Amniotic epithelial cell (primary cell): ENCODE measurements at places on chromosomes 3 and 15.

DNA sequence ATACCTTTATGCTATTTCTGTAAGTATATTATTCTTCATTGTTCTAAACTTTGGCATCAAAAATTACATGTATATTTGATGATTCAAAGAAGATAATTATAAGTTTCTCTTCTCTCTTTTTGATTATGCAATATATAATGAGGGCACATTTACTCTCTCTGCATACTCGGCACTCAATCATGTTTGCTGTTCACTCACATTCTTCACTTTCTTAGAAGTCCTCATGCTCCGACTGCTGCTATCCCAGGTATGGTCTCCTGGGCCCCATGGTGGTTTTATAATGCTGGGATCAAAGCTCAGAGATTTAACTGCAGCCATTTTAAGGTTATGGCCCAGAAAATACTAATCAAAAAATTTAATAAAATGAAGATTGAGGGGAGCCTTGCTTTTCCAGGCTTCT, 529.7 kb upstream of the IL12A start:
- peak; percentile 32 for DNase-seq

- no peak for DNase-seq
Observed at GRCh38 chr15:40960925-40961324, 7.7 kb downstream of the CHAC1 start.

DNA sequence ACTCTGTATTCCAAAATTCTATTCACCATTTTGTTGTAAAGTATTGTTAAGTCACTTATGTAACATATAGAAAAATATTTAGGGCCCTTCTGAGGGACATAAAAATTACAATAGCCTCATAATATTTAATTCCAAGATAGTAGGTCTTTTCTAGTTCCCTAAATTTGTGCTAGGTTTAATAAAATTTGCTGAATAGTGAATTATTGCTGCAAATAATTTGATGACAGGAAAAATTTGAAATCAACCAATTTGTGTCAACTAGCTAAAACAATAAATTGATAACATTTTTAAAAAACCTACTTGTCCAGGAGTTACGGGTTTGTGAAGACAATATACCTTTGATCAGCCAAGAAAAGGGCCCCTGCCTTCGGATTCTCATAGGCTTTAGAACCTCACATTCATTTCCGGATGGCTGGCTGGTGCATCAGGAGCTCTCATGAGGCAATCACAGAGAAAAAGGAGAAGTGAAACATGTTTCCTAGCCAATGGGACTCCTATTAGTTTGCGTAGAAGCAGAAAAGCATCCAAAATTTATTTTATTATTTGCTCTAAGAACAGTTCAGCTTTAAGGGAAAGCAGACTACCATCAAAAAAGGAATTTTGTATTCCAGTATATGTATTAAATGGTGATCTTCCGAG, 177.2 kb downstream of the LRRC3B start:
- DNase-seq = no peak

DNA sequence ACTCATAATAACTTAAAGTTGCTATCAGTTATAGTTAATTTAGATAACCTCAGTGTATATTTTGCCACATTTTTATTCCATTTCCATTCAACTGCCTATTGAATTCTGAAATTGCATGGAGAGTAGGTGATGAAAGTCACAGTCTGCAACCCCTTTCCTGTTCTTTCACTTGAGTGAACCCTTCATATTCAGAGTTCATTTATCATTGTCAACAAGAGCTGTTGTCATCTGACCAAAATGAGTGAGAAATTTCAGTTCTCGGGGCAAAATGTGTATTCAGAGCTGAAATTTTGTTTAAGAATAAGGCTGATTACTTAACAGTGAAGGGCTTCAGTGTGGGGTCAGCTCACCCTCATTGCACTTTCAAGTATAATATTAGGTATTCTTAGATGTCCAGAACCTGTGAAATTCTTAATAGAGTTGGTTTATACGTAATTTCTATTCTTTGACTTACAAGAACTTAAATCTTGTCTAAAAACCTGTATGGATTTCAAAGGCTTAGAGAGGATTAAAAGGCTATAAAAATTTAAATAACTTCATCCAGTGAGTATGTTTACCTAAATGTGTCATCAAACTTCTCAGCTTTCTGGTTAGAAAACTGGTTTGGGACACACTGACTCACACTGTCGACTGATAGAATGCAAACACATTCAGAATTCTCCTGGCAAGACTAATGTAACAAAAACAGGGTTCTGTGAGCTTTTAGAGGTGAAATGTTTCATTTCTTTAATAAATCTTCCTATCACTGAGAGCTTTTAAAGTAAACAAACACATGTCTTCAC, 92.2 kb downstream of the CMSS1 start:
- peak; percentile 62 for DNase-seq

- DNase-seq = peak; percentile 7
Observed at GRCh38 chr3:125646581-125646980, 51.3 kb upstream of the OSBPL11 start.

- no peak for DNase-seq
Observed at GRCh38 chr3:146223401-146224373, 27.2 kb downstream of the PLSCR4 start.

- DNase-seq = no peak
Observed at GRCh38 chr15:67010898-67011616, 54.3 kb upstream of the SMAD3 start.

- DNase-seq = no peak
Observed at GRCh38 chr3:185936273-185936629, 1.6 kb downstream of the TRA2B start.

- DNase-seq = no peak
Observed at GRCh38 chr15:76274226-76274625, 37.0 kb downstream of the ETFA start.

DNA sequence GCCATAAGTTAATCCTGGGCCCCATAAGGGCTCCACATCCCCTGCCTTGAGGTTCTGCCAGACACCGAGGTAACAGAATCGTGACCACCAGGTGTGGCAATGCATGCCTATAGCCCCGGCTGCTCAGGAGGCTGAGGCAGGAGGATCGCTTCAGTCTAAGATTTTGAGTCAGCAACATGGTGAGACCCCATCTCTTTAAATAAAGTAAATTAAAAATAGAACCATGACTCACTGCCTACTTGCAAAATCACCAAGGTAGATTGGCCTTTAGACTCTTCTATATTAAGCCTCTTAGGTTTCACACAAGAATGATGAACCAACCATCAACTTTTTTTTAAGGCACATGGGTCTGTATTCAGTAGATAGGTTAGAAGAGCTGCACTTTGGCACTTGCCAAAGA, 9.7 kb downstream of the WDR5B start:
- DNase-seq = no peak

GRCh38 chr3:53665608-53666425, 171.4 kb downstream of the CACNA1D start:
- no peak for DNase-seq

DNA sequence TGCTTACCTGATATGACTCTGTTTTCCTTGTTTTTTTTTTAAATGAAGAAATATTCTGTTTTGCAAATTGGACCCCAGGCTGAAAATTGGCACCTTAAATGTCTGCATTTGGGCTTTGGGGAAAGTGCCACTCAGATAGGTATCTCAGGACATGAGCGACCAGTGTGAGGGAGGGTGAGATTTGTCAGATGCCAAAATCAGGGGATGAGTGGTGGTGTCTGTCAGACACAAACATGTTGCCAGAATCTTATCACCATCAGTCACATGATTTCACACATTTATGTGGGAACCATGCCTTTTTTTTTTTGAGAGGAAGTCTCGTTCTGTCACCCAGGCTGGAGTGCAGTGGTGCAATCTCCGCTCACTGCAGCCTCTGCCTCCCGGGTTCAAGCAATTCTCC, 75.6 kb upstream of the OSBPL11 start:
- no peak for DNase-seq

DNA sequence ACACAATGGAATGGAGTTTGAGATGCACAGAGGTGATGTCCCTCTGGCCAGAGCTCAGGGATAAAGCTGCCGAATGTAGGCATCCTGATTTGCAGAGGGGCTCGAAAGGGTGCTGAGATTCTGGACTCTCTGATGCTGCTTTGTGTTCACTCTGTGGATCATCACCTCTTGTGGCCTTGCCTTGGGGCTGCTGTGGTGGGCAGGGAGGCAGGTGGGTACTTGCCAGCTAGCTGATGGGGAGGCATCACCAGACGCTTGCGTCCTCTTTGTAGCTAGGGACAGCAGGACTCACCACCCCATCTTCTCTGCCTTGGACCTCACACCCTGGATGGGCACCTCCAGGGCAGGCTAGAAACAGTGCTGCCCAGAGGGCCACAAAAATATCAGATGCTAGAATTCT, 14.6 kb upstream of the RASGRF1 start:
- no peak for DNase-seq
